SK-N-MC (cell line): ENCODE measurements at places on chromosomes 13 and 19.
A peak's percentile ranks its signal among the peaks of the same experiment; 100 is the strongest.

DNA sequence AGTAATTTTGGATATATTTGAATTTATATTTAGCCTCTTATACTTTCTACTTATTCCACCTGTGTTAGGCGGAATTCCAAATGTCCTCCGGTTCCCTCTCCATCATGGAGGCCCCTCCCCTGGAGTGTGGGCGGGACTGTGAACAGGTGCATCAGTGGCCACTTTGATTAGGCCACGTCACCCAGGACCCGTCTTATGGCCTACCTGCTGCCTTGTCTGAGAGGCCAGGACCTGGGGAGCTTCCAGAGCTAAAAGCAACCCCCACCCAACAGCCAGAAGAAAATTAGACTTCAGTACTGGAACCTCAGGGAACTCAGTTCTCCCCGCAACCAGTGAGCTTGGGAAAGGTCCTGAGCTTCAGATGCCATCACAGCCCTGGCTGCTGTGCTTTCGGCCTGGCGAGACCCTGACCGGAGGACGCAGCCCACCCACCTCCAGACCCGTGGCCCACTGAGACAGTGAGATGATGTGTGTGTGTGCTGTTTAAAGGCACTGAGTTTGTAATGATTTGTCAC lies 200.2 kb upstream of the SOX1 start:
- no peak for DNase-seq

DNA sequence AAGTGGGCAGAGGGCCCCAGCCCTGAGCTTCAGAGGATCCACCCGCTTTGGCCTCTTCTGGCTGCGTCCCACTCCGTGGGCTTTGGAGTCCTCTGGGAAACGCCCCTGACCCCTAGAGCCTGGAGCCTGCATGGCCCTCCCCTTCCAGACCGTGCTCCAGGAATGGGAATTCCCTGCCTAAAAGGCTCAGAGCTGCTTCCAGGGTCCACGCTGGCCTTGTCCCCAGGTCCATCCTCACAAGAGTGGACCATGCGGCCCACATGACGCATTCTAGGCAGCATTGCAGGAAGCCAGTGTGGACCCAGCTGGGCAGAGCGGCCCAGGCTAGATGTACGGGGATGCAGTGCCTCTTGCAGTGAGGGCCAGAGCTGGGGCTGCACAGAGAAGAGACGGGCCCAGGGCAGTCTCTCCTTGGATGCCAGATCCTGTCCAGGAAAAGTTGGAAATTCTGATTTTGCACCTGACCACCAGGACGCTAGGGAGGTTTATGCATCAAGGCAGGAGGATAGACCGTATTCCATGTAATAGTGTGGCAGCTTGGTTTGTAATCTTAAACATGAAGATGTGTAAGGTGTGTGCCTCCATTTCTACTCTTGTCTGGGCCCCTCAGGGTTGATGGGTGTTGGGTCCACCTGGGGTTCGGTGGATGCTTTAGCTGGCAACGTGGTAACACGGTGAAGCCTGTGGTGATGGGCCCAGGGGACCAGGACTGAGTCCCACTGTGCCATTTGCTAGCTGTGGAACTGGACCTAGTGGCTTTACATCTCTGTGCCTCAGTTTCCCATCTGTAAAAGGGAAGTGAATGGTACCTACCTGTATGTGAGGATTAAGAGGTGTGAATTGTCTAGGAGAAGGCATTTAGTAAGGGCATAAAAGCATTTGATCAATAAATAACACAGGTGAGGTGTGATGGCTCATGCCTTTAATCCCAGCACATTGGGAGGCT lies 14.8 kb upstream of the FXYD3 start:
- DNase-seq = no peak

GRCh38 chr13:29621841-29622240 lies 26.4 kb upstream of the SLC7A1 start:
- no peak for DNase-seq

- DNase-seq = no peak
Observed at GRCh38 chr19:33441828-33442227, 68.3 kb downstream of the CEBPG start.

- DNase-seq = no peak
Observed at GRCh38 chr13:22812793-22813192, 368.0 kb upstream of the SGCG start.

GRCh38 chr19:4506449-4507149 lies 11.7 kb downstream of the PLIN4 start:
- no peak for DNase-seq

DNA sequence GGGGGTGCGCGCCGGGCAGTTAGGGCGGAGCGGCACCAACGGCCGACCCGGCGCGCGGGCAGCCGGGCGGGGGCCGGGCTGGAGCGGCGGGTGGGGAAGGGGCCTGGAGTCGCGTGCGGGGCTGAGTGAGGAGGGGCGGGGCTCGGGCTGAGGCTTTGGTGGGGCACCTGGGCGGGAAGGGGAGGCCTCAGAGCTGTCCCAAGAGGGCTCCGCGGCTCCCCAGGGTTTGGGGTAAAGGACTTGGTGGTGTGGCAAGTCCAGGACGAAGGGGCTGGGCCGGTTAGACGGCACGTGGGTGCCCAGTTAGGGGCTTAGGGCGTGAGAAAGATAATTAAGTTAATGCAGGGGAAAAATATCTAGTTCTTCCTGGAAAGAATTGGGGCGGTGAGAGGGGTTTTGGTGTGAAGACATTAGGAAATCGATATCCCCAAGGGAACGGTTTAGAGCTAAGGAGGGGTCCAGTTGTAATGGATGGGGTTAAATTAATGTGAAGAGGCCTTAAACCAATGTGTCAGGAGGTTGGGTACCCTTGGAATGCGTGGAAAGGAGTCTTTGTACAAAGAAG lies 496 bp downstream of the ZNF574 start:
- DNase-seq = no peak

- no peak for DNase-seq
Observed at GRCh38 chr13:84446972-84447639, 564.8 kb upstream of the SLITRK1 start.

GRCh38 chr19:49793561-49793840 lies 19.6 kb downstream of the FUZ start:
- no peak for DNase-seq

DNA sequence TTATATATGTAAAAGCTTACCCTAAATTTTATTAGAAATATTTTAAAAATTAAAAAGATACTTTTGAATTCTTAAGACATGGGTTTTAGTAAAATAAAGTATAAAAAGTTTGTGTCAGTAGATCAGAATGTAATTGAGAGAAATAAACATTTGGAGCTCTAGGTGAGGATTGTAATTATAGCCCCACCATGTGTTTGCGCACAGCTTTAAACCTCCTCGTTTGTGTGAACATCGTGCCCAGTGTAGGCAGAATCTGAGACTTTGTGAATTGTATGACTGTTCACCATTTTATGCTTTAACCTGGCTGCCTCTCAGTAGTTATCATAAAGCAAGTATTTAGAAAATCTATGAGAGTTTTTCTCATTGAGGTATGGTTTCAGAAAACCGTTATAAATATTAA lies 29.1 kb downstream of the CUL4A start:
- no peak for DNase-seq

DNA sequence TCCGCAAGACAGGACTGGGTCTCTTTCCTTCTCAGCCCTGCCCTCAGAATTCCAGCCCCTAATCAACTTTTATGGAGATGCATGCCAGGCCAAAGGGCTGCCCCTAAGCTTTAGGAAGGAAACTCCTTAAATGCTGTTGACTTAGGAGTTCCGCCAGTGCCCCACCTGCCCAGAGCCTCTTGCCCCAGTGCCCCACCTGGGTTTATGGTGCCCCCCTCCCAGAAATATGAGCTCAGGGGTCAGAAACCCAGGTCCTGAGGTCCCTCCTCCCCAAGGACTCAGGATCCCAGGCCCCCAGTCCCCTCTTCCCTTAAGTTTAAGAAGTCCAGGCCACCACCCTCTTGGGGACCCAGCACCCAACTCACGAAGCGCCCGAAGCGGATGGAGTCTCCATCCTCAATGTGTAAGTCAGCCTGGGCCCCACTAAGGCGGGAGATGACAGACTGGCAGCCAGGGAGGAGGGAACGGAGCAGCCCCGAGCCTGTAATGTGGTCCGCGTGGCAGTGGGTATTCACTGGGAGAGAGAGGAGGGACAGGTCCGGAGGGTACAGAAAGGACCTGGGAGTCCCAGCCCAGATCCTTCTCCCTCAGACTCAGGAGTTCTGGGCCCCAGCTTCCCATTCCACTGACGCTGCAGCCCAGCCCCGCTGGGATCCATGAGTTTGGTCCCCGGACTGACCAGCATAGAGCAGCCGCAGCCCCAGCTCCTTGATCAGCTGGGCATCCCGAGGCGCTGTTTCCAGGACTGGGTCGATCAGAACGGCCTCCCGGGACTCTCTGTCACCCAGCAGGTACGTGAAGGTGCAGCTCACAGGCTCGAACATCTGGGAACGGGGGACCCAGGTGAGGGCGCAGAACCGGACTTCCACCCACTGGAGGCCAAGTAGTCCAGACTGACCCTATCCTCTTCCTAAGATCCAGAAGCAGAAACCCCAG lies 897 bp downstream of the ETHE1 start:
- no peak for DNase-seq

DNA sequence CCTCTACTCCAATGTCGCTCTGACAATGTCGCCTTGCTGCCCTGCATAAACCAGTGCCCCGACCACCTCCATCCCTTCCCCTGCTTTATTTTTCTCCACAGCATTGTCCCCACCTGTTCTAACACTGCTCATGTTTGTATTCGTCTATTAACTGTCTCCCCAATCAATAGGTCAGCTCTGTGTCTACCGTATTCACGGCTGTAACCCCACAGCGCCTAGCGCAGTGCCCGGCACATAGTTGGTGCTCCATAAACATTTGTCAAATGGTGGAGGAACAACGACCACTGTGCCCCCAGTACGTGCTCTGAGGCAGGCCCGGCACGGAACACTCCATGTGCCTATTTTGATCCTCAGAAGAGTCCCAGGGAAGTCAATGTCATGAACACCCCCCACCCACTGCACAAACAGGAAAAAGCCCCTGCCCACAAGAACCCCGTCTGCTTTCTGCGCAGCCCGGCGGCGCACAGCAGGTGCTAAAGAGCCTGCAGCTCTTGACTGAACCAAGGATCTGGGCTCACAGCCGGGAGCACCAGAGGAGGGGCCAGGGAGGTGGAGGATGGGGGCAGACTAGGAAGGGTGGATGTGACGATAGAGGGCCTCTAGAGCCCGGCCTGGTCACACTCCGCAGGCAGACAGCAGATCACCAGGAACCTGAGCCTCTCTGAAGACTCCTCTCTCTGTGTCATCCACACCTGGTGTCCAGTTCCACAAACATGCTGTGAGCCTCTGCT lies 1.8 kb upstream of the CEACAM16 start:
- no peak for DNase-seq

- DNase-seq = no peak
Observed at GRCh38 chr13:99514801-99515200, 13.5 kb downstream of the TM9SF2 start.

GRCh38 chr13:18960637-18961227 lies 220.9 kb downstream of the TUBA3C start:
- no peak for DNase-seq

DNA sequence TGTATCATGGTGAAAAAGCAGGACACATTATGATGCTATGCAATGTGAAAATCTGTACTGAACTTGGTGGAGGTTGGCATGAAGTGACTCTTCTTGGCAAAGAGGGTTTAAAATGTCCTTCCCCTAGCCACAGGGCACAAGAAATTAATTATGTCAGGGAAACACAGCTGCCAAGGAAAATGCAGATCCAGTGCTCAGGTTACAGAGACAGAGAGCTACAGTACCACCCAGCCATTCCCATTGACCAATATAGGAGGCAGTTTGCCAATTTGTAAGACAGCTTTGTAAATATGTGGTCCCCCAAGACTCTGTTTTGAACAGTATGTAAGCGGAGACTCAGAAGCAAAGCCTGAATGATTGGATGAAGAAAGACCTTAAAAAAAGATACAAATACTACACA lies 69.4 kb upstream of the KLF12 start:
- DNase-seq = no peak

DNA sequence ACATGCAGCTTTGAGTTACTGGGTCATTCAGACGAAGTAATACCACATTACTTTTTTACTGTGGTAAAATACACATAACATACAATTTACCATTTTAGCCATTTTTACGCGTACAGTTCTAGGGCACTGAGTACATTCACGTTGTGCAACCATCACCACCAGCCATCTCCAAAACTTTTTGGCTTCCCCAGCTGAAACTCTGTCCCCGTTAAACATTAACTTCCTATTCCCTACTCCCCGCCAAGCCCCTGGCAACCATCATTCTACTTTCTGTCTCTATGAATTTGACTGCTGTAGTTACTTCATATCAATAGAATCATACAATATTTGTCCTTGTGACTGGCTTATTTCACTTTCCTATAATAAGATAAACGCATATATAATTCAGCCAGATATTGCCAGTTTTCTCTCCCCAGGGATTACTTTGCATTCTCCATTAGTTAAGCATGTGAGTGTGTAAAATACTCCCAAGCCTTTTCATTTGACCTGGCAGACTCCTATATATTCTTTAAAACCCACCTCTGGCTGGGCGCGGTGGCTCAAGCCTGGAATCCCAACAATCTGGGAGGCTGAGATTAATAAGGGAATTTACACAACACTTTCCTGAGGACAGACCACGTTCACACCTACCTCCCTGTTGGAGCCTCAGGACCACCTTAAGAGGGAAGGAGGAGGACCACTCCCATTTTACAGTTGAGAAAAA lies 10.0 kb upstream of the CYP4F22 start:
- DNase-seq = no peak

DNA sequence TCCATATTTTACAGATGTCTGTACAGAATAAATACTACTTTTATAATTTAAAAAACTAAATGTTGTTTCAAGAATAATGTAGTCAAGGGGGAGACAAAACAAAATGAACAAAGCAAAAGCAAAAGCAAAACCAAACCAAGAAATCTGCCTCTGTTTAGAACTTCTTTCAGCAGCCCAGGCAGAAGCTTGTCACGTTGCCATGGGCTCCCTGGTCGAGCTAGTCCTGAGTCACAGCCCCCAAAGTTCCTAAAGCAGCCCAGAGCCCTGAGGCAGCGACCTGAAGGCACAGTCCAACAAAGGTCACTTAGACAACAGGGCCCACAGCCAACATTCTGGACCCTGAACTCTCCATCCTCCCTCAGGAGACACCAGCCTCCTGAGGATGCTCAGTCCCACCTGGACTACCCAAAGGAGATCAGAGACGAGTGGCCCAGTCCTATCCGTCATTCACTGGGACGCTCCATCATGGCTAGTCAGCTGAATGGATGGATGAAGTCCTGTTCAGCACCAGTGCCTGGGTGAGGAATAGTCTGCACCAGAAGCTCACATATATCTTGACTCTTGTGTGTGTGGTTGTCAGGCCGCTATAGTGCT lies 41.7 kb downstream of the SIAH3 start:
- no peak for DNase-seq

DNA sequence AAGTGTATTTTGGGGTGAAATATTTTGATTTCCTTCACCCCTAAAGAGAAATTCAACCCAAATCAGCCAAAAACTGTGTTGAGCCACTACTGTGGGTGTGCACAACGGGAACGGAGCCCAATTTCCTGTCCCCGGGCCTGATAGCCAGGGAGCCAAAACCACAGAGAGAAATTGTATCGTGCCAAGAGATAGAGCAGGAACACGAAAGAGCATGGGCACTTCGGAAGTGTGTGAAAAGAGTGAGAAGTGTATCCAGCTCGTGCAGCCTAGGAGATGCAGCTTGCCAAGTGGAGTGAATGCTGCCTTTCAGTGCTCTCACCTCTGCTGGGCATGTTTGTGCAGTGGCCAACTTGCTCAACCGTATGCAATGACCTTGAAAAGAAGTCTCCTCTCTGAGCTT lies 19.4 kb upstream of the PLEKHF1 start:
- peak; percentile 64 for DNase-seq

- no peak for DNase-seq
Observed at GRCh38 chr19:47005873-47006272, 13.8 kb upstream of the NPAS1 start.

GRCh38 chr19:29521291-29522075 lies 4.3 kb upstream of the VSTM2B start:
- no peak for DNase-seq
